ENCODE measurements at places on chromosomes 3 and 15. TPM values are rescaled to one million over a fixed set of nuclear protein-coding genes. Genes with fewer than 3 reads are reported as not detected.

Gene MLH1
- total RNA-seq, result 44.5 TPM

DNA sequence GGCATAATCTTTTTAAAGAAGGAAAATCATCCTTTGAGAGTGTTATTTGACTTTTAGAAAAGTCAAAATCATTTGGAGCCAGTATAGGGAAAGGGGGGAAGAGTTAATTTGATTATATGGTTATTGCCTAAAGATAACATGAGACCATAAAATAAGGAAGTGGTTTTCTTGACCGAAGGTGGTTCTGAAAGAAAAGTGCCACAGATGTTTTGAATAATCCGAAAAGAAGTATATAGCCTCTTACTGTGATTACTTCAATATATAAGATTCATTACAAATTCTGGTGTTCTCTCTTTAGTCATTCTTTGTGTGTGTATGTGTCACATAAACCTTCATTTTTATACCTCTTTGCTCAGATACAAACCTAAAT lies 1.1 kb downstream of the DNAJB11 start:
- no peak for DNase-seq

DNA sequence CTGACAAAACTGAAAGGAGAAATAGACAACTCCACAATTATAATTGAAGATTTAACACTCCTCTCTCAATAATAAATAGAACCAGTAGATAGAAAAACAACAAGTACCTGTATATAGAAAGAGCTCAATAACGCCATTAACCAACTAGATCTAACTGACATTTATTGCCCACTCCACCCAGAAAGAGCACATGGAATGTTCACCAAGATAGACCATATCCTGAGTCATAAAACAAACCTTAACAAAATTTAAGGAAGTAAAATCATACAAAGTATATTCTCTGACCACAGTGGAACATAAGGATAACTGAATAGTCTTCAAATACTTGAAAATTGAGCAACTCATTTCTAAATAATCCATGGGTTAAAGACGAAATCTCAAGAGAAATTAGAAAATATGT lies 25.1 kb downstream of the KBTBD12 start:
- no peak for DNase-seq

DNA sequence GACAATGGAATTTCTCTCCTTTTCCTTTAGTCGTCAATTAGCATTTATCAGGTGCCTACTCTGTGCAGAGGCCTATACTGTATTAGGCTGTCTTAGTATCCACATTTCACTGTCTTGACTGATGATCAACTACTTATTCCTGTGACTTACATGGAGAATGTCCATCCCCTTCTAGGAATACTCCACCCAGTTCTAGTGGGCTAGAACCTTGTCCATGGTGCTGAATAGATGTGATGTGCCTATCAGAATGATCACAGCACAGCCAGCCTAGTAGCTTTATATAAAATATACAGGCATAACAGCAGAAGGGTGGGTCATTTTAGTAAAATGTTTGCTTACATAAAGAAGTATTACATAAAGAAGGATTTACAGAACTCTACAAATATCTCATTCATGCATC lies 621.4 kb downstream of the PDCD6IP start:
- no peak for DNase-seq

Data from occipital lobe (tissue), 3 donors.